Daoy (cell line): ENCODE measurements at places on chromosomes 5 and 9. TPM values are rescaled to one million over a fixed set of nuclear protein-coding genes. Genes with fewer than 3 reads are reported as not detected.
A peak's percentile ranks its signal among the peaks of the same experiment; 100 is the strongest.

GRCh38 chr9:13735181-13735580, 455.7 kb upstream of the MPDZ start:
- DNase-seq: no peak

GRCh38 chr5:137054792-137055191, 444.3 kb downstream of the SPOCK1 start:
- DNase-seq: no peak

DNA sequence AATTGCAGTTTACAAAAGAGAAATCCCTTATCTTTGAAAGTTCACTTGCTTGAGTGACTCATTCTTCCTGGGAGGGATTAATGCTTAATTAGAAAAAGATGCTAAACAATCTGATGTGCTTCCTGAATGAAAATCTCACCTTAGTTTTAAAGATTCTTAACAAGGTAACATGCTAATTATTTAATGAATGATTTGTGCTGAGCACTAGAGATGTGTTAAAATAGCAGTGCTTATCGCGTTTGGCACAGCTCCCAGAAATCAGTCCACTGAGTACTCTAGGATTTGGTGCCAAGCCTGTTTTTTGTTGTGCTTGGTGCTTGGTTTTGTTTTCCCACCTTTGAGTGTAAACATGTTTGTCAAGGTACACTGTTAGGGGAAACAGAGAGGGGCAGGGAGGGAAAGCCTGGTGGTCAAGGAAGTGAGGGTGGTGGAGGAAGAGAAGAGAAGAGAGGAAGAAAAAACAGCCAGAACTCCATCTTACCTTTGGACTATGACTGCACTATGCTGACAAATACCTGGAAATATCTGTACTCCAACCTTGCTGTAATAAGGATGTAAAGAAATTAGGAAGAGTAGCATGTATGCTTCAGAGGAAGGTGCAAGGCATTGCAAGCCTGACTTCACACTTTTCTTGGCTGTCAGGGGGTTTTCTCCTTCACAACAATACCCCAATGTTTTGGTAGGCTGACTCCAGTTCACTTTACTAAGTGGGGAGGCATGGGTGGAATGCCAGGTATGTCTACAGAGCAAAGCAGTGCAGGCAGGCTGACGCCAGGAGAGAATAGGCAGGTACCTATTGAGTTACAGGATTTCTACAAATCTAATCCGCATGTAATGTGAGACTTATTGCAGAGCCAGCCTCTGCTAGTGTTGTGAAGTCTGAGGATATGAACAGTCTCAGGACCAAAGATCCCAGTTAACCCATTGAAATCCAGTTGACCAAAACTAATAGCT, 157.2 kb upstream of the ISL1 start:
- no peak for DNase-seq

DNA sequence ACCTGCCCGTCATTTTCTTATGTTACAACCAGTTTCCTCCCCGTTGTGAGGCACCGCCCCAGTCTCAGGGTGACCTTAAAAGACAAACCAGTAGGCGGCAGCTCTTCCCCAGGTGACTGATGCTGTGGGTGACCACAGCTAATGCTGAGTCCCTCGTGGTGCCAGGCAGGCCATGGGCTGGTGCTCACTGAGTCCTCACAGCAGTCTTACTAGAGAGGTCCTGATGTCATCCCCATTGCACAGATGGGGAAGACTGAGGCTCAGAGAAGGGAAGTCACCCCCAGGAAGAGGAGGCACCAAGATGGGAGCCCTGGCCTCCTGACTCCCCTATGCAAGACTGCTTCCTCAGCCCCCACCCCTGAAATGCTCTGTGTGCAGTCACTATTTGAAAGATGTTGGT, 978 bp downstream of the CFAP157 start:
- no peak for DNase-seq

- DNase-seq: no peak
Measured at GRCh38 chr5:6178846-6179532, 199.4 kb downstream of the MED10 start.

DNA sequence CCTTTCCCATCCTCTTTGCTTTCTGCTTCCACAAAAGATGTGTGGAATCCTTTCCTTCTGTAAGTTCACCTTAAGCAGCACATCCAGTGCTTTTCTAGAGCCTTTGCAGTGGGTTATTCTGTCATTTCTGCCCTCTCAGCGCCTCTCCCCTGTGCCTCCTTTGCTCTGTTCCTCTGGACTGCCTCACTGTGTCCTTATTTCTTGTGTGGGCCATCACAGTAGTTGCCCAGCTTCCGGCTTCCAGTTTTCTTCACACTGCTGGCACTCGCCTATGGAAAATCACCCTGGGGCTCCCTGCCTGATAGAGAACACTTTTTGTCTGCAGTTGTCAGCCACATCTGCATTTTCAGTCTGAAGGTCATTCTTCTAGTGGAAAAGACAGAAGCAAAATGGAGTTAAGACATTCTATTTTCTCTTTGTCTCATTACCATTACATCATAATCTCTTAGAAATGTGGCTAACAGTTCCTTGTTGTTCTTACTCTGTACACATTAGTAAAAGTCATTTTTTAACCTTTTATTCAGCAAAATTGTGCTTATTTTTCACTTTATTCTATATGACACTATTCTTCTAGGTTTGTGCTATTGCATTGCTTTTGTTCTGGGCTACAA, 64.1 kb upstream of the ZNF608 start:
- no peak for DNase-seq

- no peak for DNase-seq
Measured at GRCh38 chr5:35672995-35673394, 55.3 kb downstream of the SPEF2 start.

GRCh38 chr5:55584398-55585205, 49.8 kb upstream of the PLPP1 start:
- no peak for DNase-seq

GRCh38 chr5:10286162-10286861, 21.4 kb downstream of the CMBL start:
- DNase-seq: no peak

DNA sequence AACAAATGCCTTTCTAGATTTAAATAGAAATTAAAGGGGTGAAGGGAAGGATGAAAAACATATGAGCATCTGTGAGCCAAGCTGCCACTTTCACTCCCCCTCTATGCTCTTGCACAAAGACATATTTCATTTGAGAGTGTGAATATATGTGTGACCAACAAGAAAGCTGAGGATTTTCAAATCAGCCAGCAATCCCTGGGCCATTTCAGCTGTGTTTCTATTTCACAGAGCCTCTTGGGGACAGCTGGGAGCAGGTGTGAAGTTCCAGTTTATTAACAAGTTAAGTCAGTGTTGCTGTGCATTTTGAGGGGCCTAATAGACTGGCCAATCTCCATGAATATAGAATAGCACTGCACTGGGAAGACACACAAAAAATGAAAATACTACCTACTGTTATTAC, 248.7 kb upstream of the RGMB start:
- no peak for DNase-seq

DNA sequence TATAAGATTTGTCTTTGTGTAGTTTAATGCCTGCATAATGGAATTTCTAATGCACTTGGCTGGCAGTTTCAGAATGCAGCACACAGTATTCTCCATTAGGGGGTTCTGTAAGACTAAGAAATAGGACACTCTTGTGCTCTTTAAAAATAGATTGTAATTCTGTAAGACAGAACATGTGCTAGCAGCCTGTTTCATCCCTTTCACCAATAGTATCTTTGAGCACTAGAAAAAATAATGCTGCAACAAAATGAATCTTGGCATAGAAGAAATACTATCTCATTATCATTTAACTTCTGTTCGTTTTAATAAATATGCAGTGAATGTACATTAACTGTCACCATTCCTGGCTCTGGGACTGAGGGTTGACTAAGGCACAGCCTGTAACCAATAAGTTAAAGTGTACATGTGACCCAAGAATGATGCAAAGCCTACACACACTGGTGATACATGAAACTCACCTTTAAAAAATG, 23.8 kb upstream of the ZNF622 start:
- peak; percentile 17 for DNase-seq

- DNase-seq: no peak
Measured at GRCh38 chr5:43332401-43332800, 19.2 kb upstream of the HMGCS1 start.

GRCh38 chr9:34237836-34238235, 59.0 kb downstream of the UBAP1 start:
- no peak for DNase-seq

- DNase-seq: no peak
Measured at GRCh38 chr9:34558919-34559623, 30.5 kb downstream of the CNTFR start.

GRCh38 chr9:133657120-133657661, 21.0 kb downstream of the DBH start:
- no peak for DNase-seq

DNA sequence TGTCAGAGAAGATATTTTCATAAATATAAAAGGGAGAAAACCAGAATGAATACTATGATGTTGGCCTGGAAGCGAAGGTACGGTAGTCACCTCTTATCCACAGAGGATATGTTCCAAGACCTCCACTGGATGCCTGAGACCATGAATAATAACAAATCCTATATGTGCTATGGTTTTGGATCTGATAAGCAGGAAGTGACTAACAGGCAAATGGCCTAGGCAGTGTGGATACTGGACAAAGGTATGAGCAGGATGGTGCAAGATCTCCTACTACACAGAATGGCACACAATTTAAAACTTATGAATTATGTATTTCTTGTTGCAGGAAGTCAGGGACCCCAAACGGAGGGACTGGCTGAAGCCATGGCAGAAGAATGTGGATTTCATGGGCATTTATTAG, 48.2 kb downstream of the ADAMTS12 start:
- peak; percentile 81 for DNase-seq

DNA sequence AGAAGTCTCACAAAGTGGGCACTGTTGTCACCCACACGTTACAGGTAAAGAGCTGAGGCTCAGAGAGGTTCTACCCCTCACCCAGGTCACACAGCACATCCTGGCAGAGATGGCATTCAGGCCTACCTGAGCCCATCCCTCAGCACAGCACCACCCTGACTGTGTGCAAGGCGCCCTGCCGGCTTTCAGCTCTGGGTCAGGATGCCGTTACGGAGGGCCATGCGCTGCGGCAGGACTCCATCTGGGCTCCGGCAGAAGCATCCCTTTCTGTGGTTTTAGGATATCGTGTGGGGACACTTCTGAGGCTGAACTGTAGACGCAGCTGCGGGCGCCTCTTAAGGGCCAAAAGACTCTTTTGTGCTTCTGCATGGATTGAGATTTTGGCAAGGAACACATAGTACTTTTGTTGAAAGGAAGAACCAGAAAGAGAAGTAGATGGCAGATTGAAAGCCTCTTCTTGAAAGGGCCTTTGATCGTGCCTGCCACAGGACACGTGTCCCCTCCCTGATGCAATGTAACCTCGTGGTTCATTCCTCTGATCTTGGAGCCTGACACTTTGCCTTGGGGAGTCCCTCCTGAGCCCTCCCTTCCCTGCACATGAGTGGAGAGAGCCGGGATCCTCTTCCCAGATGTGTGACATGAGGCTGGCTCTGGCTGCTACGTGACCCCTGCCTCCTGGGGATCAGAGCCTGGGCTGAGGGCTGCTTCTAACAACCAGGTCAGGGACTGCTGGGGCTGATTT, 31.3 kb downstream of the USP20 start:
- no peak for DNase-seq

GRCh38 chr5:4561403-4561802, 578.7 kb upstream of the ADAMTS16 start:
- no peak for DNase-seq

DNA sequence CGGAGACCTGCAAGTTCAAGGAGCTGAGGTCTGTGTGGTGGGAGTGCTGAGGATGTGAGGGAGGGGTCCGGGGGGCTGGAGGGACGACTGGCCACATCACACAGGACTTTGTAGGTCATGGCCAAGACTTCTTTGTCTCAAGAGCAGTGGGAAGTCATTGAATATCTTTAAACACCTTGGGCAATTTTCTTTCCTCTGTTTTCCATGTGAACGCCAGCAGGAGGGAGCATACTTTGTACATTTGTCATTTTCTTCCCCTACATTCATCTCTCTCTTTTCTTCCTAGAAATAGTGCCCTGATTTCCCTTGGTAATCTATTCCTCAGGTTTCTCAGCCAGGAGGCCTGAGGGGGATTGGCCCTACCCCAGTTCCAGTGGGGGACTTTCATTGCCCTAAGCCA, 153.7 kb upstream of the MSX2 start:
- no peak for DNase-seq

DNA sequence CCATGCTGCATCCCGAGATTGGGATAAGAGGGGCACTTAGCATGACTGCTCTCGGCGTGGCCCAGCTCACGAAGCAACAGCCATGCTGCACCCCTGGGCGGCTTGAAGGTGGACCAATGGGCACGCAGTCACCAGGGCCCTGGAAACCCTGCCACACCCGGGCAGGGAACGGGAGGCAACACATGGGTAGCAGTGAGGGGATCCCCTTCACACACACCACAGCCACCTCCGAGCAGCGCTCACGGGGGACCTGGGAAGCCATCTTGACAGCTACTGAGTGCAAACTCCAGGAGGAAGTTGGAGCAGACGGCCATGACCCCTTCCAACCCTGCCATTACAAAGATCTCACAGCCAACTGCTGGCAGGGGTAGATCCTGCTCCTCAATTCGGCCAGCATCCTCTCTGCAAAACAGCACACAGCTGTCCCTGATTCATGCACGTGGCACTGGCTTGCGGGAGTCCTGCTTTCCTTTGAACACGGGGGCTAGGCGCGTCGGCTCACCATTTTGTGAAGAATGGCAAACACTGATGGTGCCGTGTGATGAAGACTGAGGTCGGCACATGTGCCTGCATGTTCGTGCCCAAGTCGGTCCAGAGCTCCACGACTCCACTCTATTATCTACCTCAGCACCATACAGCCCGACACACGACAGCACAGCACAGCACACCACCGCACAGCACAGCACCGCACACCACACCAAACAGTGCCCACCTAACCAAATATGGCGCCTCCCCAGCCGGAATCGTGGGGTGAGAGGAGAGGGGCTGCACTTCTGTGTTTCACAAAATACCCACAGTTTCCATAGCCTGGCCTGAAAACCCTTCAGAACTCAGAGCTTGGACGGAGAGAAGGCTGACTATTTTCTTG, 5.0 kb downstream of the UBAC1 start:
- DNase-seq: no peak

- no peak for DNase-seq
Measured at GRCh38 chr5:82827651-82828050, 249.5 kb downstream of the TMEM167A start.

DNA sequence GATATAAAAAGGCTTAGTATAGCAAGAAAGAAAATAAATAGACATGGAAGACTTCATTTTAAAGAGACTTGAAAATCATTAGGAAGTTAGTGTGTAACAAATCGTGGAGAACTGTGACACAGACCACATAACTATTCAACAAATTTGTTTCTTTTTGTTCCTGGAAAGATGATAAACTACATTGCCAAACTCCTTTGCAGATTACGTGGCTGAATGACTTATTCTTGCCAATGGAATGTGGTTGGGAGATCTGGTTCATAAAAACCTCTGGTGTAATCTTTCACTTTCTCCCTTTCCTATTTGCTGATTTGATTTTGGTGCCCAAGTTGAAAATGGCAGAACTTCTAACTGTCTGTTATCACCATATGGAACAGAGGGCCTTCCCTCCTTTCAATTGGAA, 328.9 kb upstream of the MEF2C start:
- DNase-seq: peak; percentile 68

GRCh38 chr5:142955628-142956027, 185.5 kb downstream of the ARHGAP26 start:
- DNase-seq: no peak

IFNK gene
- total RNA-seq: not detected in 2 replicates

MAMDC2 gene
- total RNA-seq: 0.30 and 2.2 TPM in 2 replicates

SPATA31E1 gene
- not detected in 2 replicates for total RNA-seq

DBH gene
- not detected in 2 replicates for total RNA-seq

ARL10 gene
- total RNA-seq: 1.1 and 1.6 TPM in 2 replicates

GABRA6 gene
- not detected in 2 replicates for total RNA-seq

NFX1 gene
- 20.3 and 29.1 TPM in 2 replicates for total RNA-seq

FSTL4 gene
- total RNA-seq: 0.09 and 0.11 TPM in 2 replicates

CEL gene
- 0.18 and 0.29 TPM in 2 replicates for total RNA-seq

FAM221B gene
- not detected in 2 replicates for total RNA-seq

HTR4 gene
- 0.18 TPM in 1 of 2 replicates, not detected in the other for total RNA-seq

NR6A1 gene
- total RNA-seq: 1.3 and 5.1 TPM in 2 replicates

FLT4 gene
- 10.2 and 24.6 TPM in 2 replicates for total RNA-seq
